ENCODE measurements at places on chromosomes 5 and 9.

DNA sequence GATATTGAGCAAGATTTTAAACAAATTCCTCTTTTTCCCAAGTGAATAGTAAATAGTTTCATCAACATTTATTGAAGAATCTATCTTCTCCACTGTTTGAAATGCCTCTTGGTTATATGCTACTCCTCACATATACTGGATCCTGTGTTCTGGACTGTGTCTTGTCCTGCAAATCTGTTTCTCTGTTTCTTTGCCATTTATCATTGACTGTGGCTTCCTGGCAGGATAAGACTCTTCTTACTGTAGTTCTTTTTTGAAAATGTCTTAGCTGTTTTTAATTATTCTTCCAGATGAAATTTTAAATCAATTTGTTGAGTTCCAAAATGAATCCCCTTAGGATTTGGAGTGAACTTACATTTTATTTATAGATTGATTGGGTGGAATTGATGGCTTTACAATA is 27.8 kb downstream of the RALGPS1 start:
- no peak for DNase-seq

DNA sequence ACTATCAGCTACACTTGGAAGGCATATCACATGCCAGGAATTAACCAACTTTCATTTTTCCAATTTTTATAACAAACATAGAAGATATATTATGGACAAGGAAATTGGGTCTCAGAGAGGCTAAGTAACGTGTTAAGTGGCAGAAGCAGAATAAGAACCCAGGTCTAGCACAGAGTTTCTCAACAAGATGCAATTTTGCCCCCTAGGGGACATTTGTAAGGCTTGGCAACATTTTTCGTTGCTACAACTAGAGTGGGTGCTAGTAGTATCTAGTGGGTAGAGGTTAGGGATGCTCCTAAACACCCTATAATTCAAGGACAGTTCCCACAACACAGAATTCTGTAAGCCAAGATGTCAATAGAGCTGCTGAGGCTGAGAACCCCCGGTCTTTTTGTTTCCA is 180.6 kb downstream of the SNCAIP start:
- DNase-seq, result no peak

DNA sequence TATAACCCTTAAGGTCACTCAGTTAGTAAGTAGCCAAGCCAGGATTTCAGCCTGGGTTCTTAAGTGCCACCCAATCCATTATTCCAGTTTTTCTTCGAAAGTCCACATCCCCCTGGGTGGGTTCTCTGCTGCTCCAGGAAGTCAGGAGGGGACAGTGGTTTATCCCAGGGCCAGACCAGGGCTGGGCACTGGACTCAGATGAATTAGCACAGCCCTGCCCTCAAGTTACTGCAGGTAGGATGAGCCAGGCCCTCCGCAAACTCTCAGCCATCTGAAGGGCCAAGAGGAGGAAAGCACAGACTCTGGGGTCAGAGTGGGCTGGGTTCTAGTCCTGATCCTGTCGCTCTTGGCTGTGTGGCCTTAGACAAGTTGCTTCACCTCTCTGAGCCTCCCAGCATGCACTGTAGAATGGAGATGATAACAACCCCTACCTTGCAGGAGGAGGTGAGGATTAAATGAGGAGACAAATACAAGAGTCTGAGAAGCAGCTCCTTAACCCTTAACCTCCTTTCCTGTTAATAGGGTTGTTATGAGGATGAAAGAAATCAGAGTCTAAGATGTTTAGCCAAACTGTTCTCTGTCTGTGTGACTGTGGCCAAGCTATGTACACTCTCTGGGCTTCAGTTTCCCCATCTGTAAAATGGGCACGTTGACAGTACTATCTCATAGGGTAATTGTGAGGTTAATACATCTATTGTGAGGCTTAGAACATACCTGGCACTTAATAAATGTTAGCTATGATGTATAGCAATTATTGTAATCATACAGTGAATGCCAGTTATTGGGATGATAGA is 6.8 kb upstream of the NEURL1B start:
- DNase-seq, result no peak

GRCh38 chr5:42982107-42982622 is 58.0 kb downstream of the ANXA2R start:
- no peak for DNase-seq

DNA sequence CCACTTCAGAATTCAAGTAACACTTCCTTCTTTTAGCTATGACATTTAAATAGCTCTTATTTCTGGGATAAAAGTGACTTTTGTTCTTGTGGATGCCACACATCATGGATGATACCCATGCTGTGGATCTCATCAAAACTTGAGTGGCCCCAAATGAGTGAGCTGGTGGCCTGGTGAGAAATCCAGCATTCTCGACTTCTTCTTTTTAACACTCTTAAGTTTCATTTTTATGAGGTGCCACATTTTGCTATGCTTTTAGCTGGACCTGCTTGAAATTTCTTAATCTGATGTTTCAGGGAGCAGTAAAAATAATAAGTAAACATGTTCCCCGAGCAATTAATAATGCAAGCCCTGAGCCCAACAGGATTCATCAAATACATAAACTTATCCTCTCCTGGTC is 384.8 kb upstream of the MEF2C start:
- no peak for DNase-seq

GRCh38 chr5:160231783-160232342 is 2.6 kb downstream of the FABP6 start:
- no peak for DNase-seq

DNA sequence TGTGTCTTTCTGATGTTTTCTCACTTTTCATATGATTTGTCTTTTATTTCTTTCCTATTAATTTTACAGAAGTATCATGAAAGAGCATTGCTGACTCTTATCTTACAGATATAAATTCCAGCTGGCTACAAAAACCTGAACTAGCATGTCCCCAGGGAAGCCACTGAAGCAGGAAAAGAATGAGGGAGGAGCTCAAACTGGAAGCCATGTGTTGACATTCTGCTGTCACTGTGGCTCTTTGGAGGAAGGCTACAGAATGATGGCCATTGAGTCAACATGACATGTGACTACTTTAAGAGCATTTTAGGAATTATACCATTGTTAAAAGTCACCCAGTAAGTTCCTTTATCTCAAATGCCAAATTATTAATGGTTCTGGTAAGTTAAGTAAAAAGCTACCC is 638.3 kb upstream of the DMAC1 start:
- no peak for DNase-seq

GRCh38 chr5:124421584-124421983 is 324.9 kb downstream of the ZNF608 start:
- DNase-seq, result no peak

DNA sequence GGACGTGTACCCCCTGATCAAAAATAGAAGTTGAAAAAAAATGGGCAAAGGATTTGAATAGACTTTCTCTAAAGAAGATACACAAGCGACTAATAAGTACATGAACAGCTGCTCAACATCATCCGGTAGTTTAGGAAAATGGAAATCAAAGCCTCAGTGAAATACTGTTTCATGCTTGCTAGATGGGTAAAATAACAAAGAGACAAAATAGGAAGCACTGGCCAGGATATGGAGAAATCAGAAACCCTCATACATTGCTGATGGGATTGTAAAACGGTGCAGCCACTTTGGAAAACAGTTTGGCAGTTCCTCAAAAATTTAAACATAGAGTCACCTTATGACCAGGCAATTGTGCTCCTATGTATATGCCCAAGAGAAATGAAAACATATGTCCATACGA is 65.0 kb upstream of the SUB1 start:
- DNase-seq, result no peak

- no peak for DNase-seq
Observed at GRCh38 chr5:2106721-2107120, 224.0 kb upstream of the IRX4 start.

DNA sequence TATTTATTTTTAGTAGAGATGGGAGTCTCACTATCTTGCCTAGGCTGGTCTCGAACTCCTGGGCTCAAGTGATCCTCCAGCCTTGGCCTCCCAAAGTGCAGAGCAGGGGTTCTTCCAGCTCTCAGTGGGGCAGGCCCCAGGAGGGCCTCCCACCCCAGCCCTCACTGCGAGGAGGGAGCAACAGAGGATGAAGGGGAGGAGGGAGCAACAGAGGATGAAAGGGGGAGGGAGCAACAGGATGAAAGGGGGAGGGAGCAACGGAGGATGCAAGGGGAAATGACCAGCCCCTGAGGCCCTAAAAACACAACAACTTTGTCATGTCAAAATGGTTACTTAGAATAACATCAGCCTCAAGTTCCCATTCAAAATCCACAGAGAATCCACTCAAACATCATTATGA is 10.0 kb downstream of the TRIM14 start:
- DNase-seq, result no peak

DNA sequence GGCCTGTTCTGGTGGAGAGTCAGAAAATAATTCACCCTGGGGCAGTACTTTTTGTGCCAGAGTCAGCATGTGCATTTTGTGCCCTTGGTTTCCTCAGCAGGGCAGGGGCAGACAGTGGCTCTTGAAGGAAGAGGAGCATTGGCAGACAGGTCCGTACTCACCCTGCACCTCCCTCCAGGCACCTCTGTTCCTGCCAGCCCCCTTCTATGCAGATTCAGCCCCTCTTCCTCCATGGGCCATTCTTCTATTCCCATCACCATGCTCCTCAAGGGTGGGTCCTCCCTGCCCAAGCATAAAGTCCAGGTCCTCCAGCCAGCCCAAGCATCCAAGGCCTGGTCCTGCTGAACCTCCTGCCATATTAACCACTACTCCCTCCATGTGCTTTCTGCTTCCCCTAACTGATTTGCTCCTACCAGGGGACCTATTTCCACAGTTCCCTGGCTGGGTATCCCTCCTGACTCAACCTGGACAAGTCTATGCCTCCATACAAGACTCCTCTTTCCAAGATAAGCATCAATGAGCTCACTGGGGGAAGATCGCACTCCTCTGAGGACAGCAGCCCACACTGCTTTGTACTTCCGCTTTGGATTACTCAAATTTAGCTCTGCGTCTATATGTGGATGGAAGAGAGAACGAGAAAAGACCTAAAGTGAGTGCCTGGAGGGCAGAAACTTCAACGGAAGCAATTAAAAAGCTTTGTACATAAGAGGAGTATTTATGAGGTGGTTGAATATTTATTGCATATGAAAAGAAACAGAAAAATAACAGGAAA is 9.3 kb upstream of the ACSL6 start:
- no peak for DNase-seq

DNA sequence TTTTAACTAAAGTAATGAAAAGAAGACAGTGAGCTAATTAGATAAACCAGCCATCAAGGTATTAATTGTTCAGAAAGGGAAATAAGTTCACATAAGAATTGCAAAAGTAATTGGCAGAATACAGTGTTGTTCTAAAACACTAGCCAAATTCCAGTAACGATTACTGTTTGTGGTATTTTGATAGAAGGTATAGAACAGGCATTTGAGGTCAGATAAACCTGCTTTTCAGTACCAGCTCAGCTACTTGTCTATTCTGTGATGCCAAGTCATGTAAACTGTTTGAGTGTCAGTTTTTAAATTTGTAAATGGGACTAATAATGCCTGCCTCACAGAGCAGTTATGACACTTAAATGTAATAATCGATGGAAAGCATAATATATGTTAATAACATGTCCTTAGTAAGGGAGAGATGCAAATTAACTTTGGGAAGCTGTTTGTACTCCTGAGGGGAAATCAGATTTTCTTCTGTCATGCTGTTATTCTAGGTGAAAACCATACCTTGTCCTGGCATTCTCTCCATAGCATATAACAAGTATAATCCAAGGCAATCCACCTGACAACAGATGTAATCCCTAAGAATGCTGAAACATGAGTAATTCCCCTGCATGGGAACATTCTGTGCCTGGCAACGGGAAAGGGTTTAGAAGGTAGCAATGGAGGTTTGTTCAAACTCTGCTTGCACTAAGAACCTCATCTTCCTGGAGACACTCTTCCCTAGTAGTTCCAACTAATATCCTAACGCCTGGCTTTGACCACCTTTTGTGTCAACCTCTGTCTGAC is 509.5 kb upstream of the PAPPA start:
- DNase-seq, result no peak

- no peak for DNase-seq
Observed at GRCh38 chr5:82160948-82161347, 117.2 kb downstream of the RPS23 start.

- DNase-seq, result no peak
Observed at GRCh38 chr5:173498286-173498685, 118.2 kb downstream of the BOD1 start.

DNA sequence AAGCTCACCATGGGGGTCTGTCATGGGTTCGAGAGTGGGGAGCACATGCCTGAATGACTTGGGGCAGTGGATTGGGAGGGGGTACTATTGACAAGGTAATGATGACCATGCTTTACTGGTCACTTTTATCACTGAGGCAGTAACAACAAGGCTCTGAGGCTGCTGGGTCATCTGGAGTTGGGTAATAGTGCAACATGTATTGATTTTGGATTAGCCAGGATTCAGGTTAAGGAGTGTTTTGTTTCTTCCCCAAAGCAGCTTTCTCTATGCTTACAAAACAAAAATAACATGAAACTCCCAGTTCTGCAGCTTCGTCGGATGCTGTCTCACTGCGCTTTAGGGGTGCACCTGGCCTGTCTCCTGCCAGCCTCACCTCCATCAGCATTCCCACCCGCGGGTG is 155.3 kb downstream of the GADD45G start:
- DNase-seq, result no peak
